Activated naive CD4-positive, alpha-beta T cell treated with anti-CD3 and anti-CD28 coated beads, Interleukin-2, amount 50 U/mL, for 16 hours (primary cell): ENCODE measurements at places on chromosomes 2 and 18.
A peak's percentile ranks its signal among the peaks of the same experiment; 100 is the strongest.

- no peak for DNase-seq
Observed at GRCh38 chr2:213022987-213023386, 128.4 kb downstream of the IKZF2 start.

DNA sequence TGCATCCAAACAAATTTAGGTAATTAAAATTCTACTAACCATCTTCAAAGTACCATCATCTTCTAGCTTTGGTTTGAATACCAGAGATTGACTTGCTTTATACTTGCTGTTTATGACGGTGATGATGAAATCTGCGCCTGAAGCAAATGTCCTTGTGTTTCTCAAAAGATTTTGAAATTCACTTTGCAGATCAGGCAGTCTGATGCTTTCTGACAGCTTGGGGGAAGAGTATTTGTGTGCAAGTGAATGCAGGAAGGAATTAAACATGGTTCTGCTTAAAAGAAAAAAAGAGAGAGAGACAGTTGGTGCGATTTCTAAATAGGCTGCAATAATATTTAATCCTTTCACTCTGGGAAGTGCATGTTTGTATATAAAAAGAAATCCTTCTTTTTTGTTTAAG lies 29.6 kb downstream of the CSRNP3 start:
- DNase-seq: no peak

DNA sequence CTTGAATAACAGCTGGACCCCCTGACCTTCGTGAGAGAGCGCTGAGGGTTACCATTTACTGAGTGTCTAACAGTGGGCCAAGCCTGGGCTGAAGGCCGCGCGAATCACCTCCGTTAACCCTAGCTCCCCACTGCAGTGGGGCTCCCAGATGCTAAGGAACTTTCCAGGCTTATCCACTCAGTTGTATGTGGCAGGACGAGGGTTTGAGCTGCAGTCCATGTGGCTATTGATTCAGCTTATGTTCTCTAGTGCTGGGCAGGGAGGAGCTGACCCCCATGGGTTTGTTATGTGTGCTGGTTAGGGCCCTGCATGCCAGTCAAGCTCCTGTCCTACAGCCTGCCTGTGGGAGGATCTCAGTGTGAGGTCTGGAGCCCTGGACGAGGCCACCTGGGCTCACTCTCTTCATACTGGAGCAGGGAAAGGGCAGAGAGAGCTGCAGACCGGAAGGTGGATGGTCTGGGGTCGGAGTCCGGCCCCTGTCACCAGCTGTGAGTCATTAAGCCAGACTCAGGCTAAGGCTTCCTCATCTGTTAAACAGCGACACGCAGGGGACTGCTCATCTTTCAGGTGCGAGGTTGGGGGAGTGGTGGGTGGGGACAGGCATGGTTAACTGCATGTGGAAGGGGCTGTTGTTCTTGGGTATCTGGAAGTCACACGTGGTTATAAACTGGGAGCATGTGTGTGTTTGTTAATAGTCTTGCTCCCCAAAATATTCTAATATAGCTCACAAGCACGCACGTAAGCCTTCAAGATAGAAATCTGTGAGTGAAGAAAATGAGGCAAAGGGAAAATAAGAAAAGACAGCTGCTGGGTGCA lies 6.6 kb downstream of the PSD4 start:
- DNase-seq: peak; percentile 28

DNA sequence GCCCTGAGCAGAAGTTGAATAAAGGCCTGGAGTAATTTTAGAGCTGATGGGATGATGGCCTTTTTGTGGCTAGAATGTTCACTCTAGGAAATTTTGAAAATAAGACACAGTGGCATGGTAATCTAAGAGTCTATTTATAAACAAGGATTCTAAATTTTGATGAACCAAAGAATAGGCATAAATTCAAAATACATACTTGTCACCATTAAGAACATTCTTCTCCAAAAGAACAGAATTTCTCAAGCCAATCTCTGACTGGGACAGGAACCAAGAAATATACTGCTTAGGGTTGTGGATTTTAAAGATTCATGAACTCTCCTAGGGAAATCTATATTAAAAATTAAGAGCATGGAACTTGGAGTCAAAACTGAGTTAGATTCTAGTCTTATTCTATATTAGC lies 98.2 kb upstream of the SETBP1 start:
- no peak for DNase-seq

DNA sequence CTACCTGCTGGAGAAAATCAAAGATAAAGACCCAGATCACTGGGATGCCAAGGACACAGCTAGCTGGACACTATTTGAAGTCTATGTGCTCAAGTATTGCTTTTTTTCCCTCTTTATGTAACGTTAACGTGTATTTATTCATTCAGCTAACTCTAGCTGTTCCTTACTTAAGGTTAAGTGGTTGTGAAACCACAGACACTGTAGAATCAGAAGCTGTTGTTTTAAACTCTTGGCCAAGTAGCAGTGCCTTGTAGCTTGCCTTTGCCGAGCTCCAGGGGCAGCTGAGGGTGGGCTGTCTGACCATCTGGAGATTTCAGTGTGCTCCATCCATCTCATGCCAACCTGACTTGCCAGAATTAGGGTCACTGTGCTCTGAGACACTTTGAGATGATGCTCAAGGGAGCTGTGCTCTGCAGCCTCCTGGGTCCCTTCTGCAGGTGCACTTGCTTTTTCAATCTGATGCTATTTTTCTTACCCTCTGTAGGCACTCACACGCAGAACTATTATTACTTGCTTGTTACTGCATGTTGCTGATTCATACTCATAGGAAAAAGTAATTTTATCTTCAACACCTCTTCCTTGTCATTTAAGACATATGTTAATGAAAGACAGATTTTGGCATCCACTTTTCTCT lies 116.2 kb downstream of the METTL8 start:
- peak; percentile 23 for DNase-seq

GRCh38 chr2:241063587-241063986 lies 38.5 kb downstream of the MTERF4 start:
- no peak for DNase-seq

DNA sequence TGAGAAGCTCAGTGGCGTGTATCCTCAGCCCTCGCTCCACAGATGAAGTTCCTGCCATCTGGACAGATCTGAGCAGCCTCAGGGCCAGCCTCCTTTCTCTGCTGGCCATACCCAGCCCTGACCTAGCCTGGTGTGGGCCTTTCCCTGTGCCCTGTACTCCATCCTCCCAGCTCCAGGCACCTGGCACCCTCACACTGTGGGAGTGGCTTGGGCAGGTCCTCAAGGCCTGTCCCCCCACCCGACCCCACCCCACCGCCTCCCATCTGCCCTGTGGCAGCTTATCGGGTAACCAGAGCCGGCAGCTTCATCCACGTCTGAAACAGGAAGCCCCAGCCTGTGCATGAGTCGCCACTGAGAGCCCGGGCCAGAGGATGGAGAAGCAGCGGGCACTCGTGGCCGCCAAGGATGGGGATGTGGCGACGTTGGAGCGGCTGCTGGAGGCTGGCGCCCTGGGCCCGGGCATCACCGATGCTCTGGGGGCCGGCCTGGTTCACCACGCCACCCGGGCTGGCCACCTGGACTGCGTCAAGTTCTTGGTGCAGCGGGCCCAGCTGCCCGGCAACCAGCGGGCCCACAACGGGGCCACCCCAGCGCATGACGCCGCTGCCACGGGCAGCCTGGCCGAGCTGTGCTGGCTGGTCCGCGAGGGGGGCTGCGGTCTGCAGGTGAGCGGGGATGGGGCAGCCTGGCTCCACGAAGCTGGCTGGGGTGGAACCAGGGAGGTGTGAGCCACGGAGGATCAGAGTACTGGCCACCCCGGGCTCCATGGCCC lies at the start of gene ESPNL:
Gene ESPNL, plus strand, starts transcription at position 292 of the 772 bp plus-strand sequence. Its CDS starts 80 bp downstream, at position 372.
- no peak for DNase-seq

DNA sequence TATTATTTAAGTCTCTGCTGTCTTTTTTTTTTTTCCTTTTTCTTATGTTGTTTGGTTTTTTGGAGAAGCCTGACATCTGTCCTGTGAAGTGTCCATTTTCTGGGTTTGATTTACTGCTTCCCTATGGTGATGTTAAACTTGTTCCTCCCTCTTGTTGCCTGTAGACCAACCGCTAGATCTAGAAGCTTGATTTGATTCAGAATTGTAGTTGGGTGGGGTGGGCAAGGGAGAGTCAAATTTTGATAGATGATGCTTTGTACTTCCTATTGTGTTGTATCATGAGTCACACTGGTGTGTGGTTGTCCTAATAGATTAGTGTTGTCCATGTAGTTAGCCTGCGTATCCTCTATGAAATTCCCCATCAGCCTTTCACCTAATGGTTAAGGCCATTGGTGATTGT lies 35.4 kb downstream of the CAB39 start:
- no peak for DNase-seq

- no peak for DNase-seq
Observed at GRCh38 chr18:63850020-63850419, 37.5 kb upstream of the SERPINB2 start.

GRCh38 chr2:88724643-88725332 lies 33.3 kb downstream of the RPIA start:
- DNase-seq: no peak

GRCh38 chr2:60400462-60401246 lies 152.8 kb downstream of the BCL11A start:
- no peak for DNase-seq

DNA sequence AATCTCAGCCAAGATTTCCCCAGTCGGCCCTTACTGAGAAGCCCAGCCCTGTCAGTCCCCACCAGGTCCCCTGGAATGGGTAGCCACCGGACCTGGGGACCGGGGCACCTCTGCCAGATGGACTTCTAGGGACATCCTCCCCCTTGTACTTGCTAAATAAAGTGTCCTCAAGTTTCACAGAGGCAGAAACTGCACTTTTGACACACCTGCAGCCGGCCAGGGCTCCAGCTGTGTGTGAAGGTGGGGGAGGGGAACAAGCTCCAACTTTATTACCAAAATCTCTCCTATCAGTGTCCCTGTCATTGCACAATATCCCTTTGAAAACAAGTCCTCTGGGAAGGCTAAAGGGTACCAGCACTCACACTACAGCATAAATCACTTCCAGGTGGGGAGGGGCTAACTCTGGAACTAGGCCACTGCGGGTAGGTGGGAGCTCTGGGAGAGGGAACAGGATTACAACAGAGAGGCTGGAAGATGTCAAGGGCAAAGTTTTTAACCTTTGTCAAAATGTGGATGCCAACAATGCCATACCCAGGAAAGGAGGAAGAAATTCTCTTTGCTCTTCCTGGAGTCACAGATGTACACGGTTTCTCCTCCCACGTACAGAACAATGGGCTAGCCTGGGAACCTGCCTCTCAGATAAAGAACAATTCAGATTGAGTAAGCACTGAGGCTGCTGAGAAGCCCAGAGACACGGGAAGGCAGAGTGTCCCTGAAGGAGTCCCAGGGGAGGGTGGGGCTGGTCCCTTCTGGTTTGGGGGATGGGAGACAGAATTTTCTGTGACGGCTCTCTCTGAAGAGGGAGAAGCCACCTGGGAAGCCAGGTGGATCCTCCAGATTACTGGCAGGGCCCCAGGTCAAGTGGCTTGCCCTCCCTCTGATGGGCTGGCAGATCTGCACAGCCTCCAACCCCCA lies 11.0 kb downstream of the SDC1 start:
- DNase-seq: no peak

- DNase-seq: peak; percentile 71
Observed at GRCh38 chr18:12327510-12328178, 19.6 kb downstream of the TUBB6 start.

DNA sequence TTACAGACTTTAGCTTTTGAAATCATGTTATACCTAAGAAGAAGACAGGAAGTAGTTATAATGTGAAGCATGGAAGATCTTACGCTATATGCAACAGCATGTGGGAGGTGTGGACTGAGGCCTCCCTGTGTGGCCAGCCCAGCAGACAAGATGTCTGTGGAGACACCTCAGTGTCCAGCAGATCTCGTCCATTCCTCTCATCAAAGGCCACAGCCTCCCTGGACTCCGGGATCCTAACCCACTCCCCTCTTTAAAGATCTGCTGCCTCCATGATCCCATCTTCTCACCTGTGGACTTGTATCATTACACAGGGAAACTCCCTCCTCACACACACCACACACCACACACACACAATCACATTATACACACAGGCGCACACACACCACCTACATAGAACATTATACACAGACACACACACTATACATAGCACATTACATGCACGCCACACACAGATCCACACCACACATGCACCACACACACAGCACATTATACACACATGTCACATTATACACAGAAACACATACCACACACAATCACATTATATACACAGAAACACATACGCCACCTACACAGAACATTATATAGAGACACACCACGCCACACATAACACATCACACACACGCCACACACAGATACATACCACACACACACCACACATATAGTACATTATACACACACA lies 89.5 kb downstream of the PXDN start:
- no peak for DNase-seq

DNA sequence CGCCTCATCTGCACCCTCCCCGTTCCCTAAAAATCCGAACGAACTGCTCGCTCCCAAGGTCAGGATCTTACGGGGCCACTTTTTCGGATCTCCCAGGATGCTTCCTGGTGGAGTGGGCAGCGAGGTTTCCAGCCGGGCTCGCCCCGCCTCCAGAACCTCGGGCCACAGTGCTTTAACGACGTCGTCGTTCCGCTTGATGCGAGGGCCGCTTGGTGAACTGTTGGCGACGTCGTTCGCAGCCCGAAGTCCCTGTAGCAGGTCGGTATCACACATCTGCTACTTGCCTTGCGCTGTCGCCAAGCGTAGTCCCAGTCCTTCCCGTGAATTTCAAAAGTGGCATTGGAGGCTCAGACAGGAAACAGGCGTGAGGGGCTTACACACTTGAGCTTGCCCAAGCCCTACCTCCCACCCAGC lies 15.3 kb downstream of the EVX2 start:
- DNase-seq: no peak

DNA sequence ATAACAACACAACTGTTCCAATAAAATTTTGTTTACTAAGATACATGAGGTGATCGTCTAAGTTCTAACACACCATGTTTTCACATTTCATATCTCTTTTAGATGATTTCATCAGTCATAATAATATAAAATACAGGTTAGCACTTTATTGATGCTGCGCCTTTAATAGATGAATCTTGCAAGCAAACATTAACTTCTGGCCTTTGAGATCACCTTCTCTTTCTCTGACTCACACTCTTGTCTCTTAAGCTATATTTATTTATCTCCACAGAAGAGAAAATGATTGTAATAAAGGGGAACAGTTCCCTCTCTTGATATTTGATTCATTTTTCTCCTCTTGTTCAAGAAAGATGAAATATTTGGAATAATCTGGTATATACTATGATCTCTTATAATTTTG lies 603.3 kb upstream of the POU3F3 start:
- DNase-seq: no peak

- no peak for DNase-seq
Observed at GRCh38 chr2:23244617-23245016, 140.4 kb upstream of the KLHL29 start.

GRCh38 chr2:48227617-48228344 lies 302.2 kb upstream of the STON1 start:
- no peak for DNase-seq

GRCh38 chr18:79942786-79943607 lies 8.5 kb downstream of the SLC66A2 start:
- DNase-seq: no peak

GRCh38 chr2:240329778-240330177 lies 105.7 kb upstream of the GPC1 start:
- no peak for DNase-seq
